Urinary bladder (tissue), 4 donors: ENCODE measurements at places on chromosomes 1 and 21. TPM values are rescaled to one million over a fixed set of nuclear protein-coding genes. Genes with fewer than 3 reads are reported as not detected.

DNA sequence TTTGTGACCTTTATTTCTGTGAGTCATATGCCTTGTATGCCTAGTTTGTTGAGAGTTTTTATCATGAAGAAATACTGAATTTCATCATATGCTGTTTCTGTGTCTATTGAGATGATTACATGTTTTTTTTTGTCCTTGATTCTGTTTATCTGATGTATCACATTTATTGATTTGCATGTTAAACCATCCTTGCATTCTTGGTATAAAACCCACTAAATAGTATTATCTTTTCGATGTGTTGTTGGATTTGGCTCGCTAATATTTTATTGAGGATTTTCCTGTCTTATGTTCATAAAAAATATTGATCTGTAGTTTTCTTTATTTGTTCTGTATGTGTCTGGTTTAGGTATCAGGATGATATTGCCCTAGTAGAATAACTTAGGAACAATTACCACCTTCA, 164.7 kb upstream of the CHRM3 start:
- no peak for DNase-seq

DNA sequence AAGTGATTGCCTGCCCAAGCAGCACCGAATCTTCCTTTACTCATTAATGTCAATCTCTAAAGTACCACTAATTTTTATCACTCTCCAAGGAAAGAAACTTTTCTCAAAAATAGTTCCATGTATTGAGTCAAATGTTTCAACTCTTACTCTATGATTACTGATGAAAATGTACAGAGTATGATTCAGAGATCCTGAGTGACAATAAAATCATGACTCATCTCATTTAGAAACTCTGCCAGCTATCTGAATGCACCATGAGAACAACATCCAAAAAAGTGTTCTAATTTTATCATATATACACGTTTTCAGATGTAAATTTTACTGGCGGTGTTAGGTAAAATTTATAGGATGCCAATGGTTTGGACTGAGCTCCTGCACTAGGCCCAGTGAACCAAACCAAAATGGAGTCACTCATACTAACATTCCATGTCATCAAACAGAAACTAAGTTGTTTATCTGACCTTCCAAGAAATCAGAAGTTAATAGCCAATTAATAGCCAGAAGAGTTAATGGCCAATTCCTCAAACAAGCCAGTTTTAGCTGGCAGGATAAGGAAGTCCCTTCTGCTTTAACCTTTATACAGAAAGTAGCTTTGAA, 22.6 kb downstream of the PLPPR5 start:
- no peak for DNase-seq

GRCh38 chr1:153515504-153516394, 20.0 kb downstream of the S100A6 start:
- no peak for DNase-seq

DNA sequence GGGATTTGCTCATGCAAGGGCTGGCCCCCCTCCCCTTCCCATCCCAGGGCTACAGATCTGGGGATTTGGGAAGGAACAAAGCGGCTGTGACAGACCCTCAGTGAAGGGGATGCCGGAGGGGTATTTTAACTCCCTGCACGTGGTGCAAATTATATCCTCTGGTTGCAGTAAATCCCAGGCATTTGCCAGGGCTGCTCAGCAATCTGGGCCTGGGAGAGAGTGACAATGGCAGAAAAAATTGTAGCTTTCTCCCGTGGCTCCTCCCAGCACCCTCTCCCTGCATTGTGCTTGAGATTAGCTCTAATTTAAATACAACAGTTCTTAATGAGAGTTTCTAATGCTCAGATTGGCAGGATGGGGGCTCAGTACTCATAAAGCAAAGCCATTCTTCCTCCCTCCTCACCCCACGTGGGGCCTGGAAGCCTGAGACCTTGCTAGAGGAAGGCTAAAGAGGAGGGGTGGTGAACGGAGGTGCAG, 129.9 kb upstream of the CD34 start:
- DNase-seq = no peak

Gene S100A7
- not detected for total RNA-seq

Gene ITLN2
- total RNA-seq = not detected
